ENCODE measurements at places on chromosomes 12 and 14. TPM values are rescaled to one million over a fixed set of nuclear protein-coding genes. Genes with fewer than 3 reads are reported as not detected.

GRCh38 chr14:69537900-69538299 lies 36.8 kb downstream of the CCDC177 start:
- H3K4me1 ChIP-seq, result no peaks in the 10 kb centered on the region
- DNase-seq, result no peak
- no peak overlapping the region for H3K27ac ChIP-seq
- no peak overlapping the region for H3K4me3 ChIP-seq
- H3K27me3 ChIP-seq, result peaks cover 29% of the 10 kb centered on the region

- H3K27me3 ChIP-seq, result peaks cover 19% of the 10 kb centered on the region
- no peak overlapping the region for H3K27ac ChIP-seq
- H3K4me3 ChIP-seq, result no peak overlapping the region
- no peak for DNase-seq
Observed at GRCh38 chr14:100605230-100605629, 18.0 kb upstream of the BEGAIN start.

- H3K36me3 ChIP-seq, result peaks cover 56% of the 10 kb centered on the region
- no peaks in the 10 kb centered on the region for H3K4me1 ChIP-seq
- no peaks in the 10 kb centered on the region for H3K27me3 ChIP-seq
- no peak overlapping the region for H3K4me3 ChIP-seq
- H3K27ac ChIP-seq, result no peak overlapping the region
Observed at GRCh38 chr12:7142056-7142644, 12.0 kb downstream of the CLSTN3 start.

DNA sequence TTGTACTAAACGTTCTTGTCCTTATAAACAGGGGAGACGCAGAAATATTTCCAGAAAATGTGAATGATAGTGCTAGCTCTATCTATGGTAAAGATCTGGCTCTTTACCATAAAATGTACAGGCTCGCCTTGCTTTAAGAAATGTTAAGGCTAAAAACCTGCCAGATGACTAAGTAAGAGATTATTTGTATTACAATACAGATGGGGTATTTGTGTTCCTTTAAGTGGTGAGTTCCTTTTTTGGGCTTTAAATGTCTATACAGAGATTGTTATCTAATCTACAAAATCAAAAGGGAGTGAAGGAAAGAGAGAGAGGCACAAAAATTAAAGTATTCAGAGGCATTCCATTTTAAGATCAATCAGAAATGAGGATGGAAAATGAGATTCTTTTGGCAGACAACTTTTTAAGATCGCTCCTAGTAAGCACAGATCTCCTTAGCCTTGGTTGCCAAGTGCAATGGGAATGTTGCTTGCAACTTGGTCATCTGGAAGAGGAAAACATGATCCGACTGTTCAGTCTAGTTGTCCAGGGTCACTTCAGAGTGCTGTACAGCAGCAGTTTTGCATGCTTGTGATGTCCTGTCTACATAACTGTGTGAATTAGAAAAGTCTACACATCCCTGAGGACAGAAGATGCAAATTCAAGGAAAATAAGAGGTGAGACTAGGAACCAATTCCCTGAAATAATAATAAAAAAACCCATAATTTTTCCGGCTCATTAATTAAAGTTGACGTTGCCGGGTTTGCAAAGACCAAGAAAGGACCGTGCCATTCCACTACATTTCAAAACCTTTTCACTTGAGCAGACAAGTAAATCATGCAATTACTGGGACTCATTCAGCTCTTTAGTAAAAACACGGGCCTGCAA lies 380.8 kb downstream of the EGLN3 start:
- no peak overlapping the region for H3K27ac ChIP-seq
- H3K4me1 ChIP-seq, result peaks cover 48% of the 10 kb centered on the region
- no peak overlapping the region for H3K4me3 ChIP-seq
- peaks cover 5% of the 10 kb centered on the region for H3K27me3 ChIP-seq
- H3K36me3 ChIP-seq, result no peaks in the 10 kb centered on the region

- no peak for DNase-seq
- peak overlapping the region; percentile 1 for H3K27ac ChIP-seq
- H3K4me3 ChIP-seq, result no peak overlapping the region
- peaks cover 14% of the 10 kb centered on the region for H3K4me1 ChIP-seq
- H3K27me3 ChIP-seq, result no peaks in the 10 kb centered on the region
Observed at GRCh38 chr12:123591702-123592481, 7.5 kb downstream of the TMED2 start.

DNA sequence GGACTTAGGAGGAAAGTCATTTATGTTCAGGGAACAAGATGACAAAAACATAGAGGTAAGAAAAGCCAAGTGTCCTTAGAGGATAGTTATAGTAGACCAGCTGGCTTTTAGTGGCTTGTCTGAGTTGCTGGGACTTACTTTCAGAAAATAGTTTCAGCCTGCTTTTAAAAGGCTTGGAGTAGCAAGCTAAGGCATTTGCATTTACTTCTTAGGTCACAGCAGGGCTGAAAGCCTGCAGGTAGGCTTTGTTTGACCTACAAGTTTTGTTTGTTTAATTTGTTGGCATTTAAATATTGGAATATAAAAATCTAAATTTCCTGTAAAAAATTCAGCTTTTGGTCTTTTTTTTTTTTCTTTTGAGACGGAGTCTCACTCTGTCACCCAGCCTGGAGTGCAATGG lies 5.1 kb downstream of the ACSS3 start:
- no peak for DNase-seq
- H3K4me1 ChIP-seq, result peaks cover 54% of the 10 kb centered on the region
- no peak overlapping the region for H3K27ac ChIP-seq
- no peaks in the 10 kb centered on the region for H3K27me3 ChIP-seq

DNA sequence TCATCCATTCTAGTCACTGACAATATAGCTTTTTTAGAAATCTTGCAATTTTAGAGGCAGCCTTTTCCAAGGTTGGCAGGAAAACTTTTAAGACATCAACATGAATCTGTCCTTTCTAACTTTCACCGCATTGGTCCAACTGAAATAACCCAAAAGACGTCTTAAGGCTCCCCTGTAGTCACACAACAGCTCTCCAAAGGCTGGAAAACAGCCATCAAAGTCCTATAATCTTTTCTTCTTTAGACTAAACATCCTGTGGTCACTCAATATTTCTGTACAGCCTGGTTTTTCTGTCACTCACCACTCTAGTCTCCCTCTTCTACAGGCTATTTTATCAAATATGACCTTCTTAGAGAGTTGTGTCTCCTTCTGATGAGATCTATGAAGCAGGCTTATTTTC lies 4.5 kb upstream of the PTPRB start:
- no peak overlapping the region for H3K4me3 ChIP-seq
- H3K4me1 ChIP-seq, result peaks cover 24% of the 10 kb centered on the region
- H3K27ac ChIP-seq, result no peak overlapping the region
- DNase-seq, result no peak

DNA sequence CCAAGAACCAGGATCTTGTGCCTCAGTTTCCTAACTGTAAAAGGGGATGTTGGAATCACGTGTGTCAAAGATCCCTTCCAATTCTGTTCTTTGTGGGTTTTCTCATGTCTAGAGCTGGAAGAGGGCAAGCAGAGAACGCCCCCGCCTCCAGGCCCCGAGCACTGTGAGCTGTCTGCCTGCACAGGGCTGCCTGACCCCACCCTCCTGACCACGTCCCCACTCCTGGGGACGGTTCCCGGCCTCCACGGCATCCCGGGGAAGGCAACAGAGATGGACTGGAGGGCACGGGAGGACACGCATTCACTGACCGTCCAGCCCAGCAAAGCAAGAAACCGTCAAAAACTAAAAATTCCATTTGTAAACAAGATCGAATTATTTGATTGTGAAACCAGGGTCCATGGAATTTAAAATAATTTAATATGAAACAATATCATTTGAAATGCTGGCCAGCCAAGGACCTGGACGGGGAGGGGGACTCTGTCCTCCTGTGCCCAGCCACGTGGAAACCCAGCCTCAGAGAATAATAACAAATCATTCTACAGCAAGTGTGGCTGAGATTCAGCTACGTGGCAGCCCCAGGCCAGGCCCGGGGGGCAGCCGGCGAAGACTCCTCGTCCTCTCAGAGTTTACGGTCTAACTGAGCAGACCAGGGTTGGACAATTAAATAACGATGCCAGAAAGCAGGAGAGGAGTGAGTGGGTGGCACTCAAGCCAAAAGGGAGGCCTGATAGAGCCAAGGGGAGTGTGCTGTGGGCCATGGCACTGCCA lies 87.3 kb upstream of the DIO3 start:
- H3K4me3 ChIP-seq, result no peak overlapping the region
- no peak for DNase-seq
- peaks cover 22% of the 10 kb centered on the region for H3K4me1 ChIP-seq
- no peaks in the 10 kb centered on the region for H3K36me3 ChIP-seq
- H3K27me3 ChIP-seq, result no peaks in the 10 kb centered on the region
- H3K27ac ChIP-seq, result no peak overlapping the region

- H3K4me1 ChIP-seq, result peaks cover 18% of the 10 kb centered on the region
- no peak overlapping the region for H3K4me3 ChIP-seq
- DNase-seq, result no peak
- peaks cover 73% of the 10 kb centered on the region for H3K27me3 ChIP-seq
- no peak overlapping the region for H3K27ac ChIP-seq
- H3K36me3 ChIP-seq, result no peaks in the 10 kb centered on the region
Observed at GRCh38 chr14:22532345-22533056, 56.5 kb downstream of the DAD1 start.

GRCh38 chr12:10243818-10244520 lies 31.3 kb downstream of the GABARAPL1 start:
- H3K27ac ChIP-seq, result no peak overlapping the region
- H3K27me3 ChIP-seq, result no peaks in the 10 kb centered on the region
- no peaks in the 10 kb centered on the region for H3K36me3 ChIP-seq
- DNase-seq, result no peak

- peaks cover 38% of the 10 kb centered on the region for H3K36me3 ChIP-seq
- H3K27ac ChIP-seq, result no peak overlapping the region
- no peak for DNase-seq
- H3K27me3 ChIP-seq, result no peaks in the 10 kb centered on the region
- peaks cover 6% of the 10 kb centered on the region for H3K4me1 ChIP-seq
- no peak overlapping the region for H3K4me3 ChIP-seq
Observed at GRCh38 chr12:24840046-24840800, 108.7 kb downstream of the BCAT1 start.

GRCh38 chr14:26963711-26964110 lies 365.9 kb upstream of the NOVA1 start:
- peak overlapping the region; percentile 3 for H3K27ac ChIP-seq
- H3K36me3 ChIP-seq, result no peaks in the 10 kb centered on the region
- no peaks in the 10 kb centered on the region for H3K27me3 ChIP-seq
- H3K4me1 ChIP-seq, result peaks cover 28% of the 10 kb centered on the region

- H3K4me3 ChIP-seq, result no peak overlapping the region
- no peaks in the 10 kb centered on the region for H3K36me3 ChIP-seq
- H3K27ac ChIP-seq, result no peak overlapping the region
- peaks cover 11% of the 10 kb centered on the region for H3K4me1 ChIP-seq
- H3K27me3 ChIP-seq, result peaks cover 11% of the 10 kb centered on the region
- DNase-seq, result no peak
Observed at GRCh38 chr12:44428825-44429224, 447.3 kb downstream of the NELL2 start.

GRCh38 chr14:59126714-59127436 lies 61.6 kb upstream of the DAAM1 start:
- H3K4me3 ChIP-seq, result no peak overlapping the region
- peaks cover 20% of the 10 kb centered on the region for H3K4me1 ChIP-seq
- no peak overlapping the region for H3K27ac ChIP-seq
- no peaks in the 10 kb centered on the region for H3K36me3 ChIP-seq
- no peaks in the 10 kb centered on the region for H3K27me3 ChIP-seq

DNA sequence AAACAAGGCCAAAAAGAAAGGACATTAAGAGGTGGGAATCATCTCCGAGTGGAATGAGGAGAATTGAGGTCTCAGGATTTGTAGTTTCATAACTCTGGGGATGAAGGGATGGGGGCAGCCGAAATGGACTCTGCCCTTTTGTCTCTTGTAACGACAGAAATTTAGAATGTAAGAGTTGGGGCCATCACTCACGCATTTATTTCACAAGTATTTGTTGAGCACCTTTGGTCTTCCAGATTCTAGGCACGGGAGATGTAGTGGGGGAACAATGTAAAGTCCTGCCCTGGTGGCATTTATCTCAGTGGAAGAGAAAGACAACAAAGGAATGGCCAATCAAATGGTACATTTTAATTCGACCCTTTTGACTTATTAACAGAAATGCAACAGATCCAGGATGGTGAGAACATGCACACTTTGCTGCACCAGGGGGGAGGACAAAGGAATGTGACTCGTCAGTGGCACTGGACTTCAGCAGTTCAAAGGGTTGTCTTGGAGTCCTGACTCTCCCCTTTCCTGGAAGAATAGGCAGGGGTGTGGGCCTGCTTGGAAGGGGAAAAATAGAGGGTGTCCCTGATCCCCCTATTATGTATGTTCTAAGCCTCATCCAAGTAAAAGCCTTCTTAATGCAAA lies 102.0 kb downstream of the TMEM30B start:
- peaks cover 15% of the 10 kb centered on the region for H3K4me1 ChIP-seq

DNA sequence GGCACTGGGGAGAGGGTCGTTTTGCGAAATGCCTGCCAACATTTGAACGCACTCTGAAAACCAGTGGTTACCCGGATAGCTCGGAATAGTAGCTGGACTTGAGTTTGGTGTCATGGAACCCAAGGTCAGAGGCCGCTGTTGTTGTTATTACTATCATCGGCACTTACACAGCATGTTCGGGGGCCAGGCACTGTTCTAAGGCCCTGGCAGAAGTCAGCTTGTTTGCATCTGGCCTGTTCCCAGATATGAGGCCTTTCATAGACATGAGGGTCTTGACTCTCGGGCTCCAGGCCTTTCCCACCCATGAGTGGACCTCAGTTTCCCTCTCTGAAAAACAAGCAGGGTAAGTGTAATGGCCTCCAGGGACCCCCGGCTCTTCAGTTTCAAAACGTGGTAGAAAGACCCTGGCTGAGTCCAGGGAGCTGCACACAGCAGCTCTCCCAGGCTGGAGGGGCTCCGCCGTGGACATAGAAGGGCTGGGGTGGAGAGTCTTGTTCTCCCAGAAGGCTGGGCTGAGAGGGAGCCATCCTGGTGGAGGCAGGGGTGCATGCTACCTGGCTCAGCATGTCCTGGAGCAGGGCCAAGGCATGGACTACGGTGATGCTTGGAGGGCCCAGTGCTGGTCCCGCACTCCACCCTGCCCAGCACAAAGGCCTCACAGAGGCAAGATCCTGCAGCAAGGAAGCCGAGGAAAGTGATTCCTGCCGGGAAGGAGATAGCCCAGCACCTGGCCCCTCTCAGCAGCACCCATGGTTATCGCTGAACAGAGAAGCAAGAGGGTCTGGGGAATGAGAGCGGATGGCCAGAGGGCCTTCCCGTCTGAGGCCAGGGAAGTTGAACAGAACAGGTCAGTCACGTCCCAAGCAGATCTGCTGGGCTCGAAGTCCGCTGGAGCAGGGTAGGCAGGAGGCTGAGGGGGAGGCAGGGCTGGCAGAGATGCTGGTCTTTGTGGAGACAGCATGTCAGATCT lies 63.5 kb upstream of the C14orf180 start:
- H3K4me3 ChIP-seq, result no peak overlapping the region
- no peaks in the 10 kb centered on the region for H3K4me1 ChIP-seq

Gene ADCK1
- 13.2 TPM for total RNA-seq

Gene CLEC7A
- not detected for total RNA-seq

Gene MGAT4C
- 1.4 TPM for total RNA-seq

Gene RFX4
- not detected for total RNA-seq

Gene SRGAP1
- total RNA-seq, result 9.6 TPM

Gene LMO3
- total RNA-seq, result 0.53 TPM

Gene MMP14
- 306 TPM for total RNA-seq

Gene GLT1D1
- 1.5 TPM for total RNA-seq

Gene SMCO3
- total RNA-seq, result 1.4 TPM

Gene ATL1
- 1.5 TPM for total RNA-seq

Gene KRT1
- total RNA-seq, result not detected

Measured in mesothelial cell of epicardium (in vitro differentiated cells).